ENCODE measurements at places on chromosomes 7 and 10. TPM values are rescaled to one million over a fixed set of nuclear protein-coding genes. Genes with fewer than 3 reads are reported as not detected.

The GPNMB gene
- total RNA-seq = 1.3 TPM

The JMJD1C gene
- 86.7 TPM for total RNA-seq

The LRMDA gene
- total RNA-seq = 13.7 TPM

The PRKCQ gene
- 0.07 TPM for total RNA-seq

The ZDHHC6 gene
- total RNA-seq = 22.1 TPM

The IFIT3 gene
- total RNA-seq = 61.5 TPM

The CRTAC1 gene
- total RNA-seq = 0.74 TPM

The PDZD7 gene
- total RNA-seq = 0.07 TPM

The GIMAP5 gene
- 54.7 TPM for total RNA-seq

The FAM24B gene
- 11.1 TPM for total RNA-seq

The FKBP9 gene
- total RNA-seq = 104 TPM

The ANKRD2 gene
- total RNA-seq = 0.67 TPM

The SPACDR gene
- 3.4 TPM for total RNA-seq

Measured in mammary microvascular endothelial cell (primary cell).